ENCODE measurements at places on chromosomes 6 and 20.

DNA sequence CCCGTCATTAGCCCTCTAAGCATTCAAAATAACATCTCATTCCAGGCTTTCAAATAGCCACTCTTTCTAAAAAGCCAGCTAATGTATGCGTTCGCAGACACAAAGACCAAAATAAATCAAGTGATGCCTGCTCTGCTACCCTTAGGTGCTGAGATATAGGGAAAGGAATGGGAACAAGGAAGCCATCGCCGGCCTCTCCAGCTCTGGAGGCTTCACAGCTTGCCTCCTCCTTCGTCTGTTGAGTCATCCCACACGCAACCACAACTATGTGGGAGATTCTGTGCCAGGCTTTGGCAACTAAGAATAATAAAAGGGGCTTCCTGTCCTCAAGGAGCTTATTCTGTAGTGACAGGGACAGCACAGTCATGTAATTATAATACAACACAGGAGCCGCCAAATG is 27.3 kb upstream of the SLC22A23 start:
- DNase-seq: no peak

- DNase-seq: peak; percentile 18
Measured at GRCh38 chr20:24587384-24588046, 118.1 kb downstream of the SYNDIG1 start.

DNA sequence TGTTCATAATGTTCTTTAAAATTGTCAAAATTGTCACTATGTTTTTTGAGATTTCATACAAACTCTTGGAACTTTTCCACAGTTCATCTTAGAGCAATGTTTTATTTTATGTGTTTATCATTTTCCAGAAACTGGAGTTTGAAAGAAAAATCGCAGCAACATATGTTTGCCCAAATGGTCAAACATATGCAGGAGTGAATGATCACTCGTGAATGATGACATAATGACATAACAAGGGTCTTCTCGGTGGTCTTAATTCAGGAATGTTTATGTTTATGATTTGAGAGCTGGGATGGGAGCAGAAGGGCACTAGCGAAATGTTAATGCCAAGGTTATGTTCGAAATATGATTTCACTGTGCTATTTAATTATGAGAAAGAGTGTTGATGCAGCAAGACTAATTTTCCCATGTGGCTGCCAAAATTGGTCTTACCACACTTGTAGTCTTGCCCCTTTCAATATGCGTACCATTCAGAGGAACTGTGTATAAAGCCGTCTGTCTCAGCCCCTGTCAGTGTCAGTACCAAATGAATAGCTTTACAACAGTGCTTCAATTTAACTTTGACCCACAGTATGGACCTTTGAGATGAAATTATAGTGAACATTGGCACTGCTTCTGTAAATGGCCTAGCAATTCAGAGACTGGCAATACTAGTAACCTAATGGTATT is 152.3 kb downstream of the CARMIL1 start:
- no peak for DNase-seq

GRCh38 chr20:25032478-25033264 is 25.3 kb downstream of the ACSS1 start:
- DNase-seq: peak; percentile 47

DNA sequence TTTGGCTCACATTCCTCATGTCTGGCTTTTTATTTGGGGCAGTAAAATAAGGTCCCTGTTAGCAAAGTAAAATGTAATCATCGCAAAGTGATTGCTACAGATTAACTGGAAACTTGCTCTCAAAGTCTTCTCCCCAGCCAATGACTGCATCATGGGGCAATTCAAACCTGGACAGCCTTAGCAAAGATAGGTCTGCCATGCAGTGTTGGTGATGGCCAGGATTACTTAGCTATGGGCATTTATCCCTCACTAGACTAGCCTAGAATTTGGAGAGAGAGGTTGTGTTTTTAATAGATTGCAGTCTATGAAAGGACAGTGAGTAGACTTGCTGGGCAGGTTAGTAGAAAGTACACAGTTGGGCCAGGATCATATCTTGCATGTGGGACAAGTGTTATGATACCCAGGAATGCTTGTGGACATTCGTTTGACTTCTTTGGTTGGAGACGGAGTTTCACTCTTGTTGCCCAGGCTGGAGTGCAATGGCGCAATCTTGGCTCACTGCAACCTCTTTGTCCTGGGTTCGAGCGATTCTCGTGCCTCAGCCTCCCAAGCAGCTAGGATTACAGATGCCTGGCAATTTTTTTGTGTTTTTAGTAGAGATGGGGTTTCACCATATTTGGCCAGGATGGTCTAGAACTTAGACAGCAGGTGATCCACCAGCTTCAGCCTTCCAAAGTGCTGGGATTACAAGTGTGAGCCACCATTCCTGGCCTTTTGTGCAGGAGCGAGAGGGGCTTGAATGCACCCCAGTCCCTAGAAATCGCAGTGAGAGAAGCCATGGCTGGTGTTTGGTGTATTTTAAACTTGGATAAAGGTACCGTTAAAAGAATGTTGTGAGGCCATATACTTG is 3.4 kb downstream of the RPS12 start:
- DNase-seq: no peak

DNA sequence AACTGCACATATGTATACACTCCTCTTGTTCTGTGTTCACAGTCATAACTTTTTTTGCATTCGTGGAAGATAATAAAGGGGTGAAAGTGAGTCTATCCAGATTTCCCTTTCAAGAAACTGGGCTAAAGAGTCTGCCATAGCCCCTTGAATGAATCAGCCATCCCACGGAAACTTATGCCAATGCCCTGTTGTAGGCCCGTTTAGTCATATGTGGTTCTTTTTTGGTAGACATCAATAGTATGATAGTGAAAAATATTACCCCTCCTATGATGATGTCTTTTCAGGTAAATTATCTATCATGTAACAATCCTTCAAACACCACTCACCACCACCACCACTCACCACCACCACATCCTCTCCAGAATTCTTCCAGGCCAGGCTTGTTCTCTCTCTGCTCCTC is 99.9 kb upstream of the MYLIP start:
- DNase-seq: no peak

- no peak for DNase-seq
Measured at GRCh38 chr6:83893024-83893423, 33.5 kb downstream of the CYB5R4 start.

- no peak for DNase-seq
Measured at GRCh38 chr20:845226-845868, 11.8 kb downstream of the FAM110A start.

- no peak for DNase-seq
Measured at GRCh38 chr20:24943731-24944130, 5.3 kb upstream of the CST7 start.

GRCh38 chr20:17545127-17545526 is 13.9 kb upstream of the BFSP1 start:
- DNase-seq: no peak

DNA sequence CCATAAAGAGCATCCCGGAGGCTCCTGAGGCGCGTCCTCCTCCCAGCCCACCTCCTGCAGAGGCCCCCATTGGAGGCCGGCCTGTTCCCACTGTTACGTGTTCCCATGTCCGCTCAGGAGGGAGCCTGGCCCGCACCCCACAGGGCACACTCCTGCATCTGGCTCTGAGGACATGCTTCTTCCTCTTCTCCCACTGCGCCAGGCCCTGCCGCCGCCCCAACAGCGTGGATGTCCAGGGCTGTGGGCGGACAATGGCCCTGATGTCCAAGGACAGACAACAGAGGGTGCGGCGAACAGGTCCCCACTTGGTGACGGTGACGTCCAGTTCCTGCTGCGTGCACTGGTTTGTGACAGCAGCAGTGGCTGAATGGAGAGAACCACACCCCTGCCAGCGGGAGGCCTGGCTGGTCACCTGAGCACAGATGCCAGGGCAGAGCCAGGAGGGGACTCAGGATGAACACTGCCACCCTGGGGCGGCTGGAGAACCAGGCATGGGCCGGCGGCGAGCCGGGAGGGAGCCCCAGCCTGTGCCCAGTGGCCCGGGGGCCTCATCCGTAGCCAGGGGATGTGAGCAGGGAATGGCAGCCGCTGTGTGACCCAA is 26.6 kb downstream of the FRMD1 start:
- DNase-seq: no peak

DNA sequence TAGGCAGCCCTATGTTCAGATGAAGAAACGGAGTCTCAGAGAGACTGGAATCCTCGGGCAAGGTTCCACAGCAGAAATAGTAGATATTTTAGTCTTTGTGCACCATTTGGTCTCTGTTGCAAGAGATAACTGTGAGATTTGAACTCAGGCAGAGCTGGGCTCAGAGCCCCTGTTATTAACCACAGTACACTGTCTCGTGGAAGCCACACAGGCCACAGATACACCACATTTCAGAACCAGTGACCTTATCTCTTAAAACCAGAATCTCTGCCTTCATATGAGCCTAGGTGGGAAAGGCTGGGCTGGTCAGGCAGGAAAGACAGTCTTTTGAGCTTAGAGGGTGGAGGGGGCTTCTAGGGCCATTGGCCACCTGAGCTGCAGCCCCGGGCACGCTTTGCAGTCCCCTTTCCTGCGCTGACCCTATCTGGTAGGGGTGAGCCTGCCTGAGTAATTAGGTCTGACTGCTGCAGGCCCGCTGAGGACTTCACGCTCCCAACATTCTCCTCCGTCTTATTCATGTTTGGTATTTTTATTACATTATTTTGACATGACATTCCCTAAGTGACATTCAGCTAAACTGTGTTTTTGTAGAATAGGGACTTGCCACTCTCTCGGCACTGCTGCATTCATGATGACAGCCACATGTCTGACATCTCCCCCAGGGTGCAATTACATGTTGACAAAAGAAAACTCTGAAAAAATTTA is 71.1 kb downstream of the KCNB1 start:
- no peak for DNase-seq

DNA sequence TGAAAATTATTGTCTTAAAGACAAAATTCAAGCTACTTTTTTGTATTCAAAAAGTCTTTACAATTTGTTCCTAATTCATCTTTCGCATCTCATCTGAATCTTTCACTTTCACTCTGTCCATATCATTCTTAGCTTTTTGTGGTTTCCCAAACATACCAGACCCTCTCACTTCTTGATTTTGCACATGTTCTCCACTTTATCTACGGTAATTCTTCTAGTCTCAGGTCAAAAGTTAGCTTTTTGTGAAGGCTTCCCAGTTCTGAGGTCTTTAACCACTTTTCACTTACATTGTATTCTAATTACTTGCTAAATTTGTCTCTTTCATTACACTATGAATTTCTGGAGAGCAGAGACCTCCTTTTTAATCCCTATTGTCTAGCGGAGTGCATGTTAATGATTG is 34.6 kb upstream of the EPHA7 start:
- DNase-seq: no peak

DNA sequence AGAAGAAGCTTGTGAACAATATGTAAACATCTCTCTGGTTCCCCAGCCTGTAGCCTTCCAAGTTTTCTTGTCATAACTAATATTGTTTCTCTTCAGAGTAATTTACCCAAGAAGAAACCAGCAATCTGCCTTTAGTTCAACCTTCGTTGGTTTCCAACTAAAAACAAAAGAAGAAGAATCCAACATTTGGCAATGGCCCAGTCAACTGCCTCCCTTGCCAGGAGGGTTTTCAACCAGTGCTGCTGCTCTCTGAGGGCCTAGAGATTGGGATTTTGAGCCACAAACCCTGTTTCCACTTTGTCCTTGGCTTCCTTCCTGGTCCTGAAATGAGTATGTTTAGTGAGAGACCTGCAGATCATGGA is 395.8 kb upstream of the CNR1 start:
- DNase-seq: peak; percentile 27

GRCh38 chr6:112939563-112939962 is 592.4 kb downstream of the RFPL4B start:
- DNase-seq: no peak

GRCh38 chr6:44522871-44523270 is 135.4 kb downstream of the CDC5L start:
- DNase-seq: no peak

GRCh38 chr6:108596956-108597355 is 36.2 kb downstream of the FOXO3 start:
- DNase-seq: no peak

GRCh38 chr6:106612671-106613416 is 16.5 kb downstream of the RTN4IP1 start:
- no peak for DNase-seq

DNA sequence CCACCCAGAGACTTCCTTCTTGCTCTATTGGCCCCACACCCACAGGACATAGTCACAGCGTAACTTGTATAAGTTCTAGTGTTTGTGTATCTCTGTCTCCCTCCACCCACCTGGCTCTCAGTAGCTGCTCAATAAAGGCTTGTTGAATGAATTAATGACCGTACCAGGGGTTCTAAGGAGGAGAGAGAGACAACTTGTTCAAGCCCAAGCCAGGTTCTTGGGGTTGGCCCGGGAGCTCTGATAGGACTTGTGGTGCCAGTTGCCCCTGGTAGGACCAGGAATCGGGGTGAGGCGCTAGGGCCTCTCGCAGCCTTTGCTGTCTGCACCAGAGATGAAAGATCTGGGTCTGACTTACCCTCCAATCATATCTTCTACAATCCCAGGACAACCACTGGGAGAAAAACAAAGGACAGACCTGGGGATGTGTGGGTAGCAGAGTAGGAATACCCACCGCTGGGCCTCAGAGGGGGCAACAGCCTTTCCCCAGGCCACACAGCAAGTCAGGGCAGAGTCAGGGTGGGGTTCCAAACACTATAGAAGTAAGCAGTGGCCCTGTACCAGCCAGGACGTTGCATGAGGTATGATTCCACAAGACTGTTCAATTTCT is 5.3 kb upstream of the TGM2 start:
- DNase-seq: no peak

- no peak for DNase-seq
Measured at GRCh38 chr20:61253640-61254511, 1.8 kb downstream of the CDH4 start.

DNA sequence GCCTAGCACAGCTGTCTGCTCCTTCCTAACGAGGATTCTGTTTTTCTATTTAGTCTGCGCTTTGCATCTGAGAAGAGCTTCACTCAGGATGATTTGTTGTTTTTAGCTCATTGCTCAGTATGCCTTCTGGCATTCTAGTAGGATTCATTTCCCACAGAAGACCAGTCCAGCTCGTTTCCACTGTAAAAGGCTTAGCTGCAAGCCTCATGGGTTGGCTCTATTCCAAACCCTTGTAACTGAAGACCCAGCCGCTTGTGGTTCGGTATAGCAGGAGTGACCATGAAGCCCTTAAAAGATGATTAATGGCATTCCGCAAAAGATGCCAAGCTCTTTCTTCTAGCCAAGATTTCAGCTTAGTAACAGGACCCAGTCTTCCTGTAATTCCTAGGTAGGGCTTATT is 7.2 kb downstream of the ADGRF1 start:
- peak; percentile 77 for DNase-seq

- no peak for DNase-seq
Measured at GRCh38 chr6:3808199-3808598, 41.0 kb upstream of the FAM50B start.

- no peak for DNase-seq
Measured at GRCh38 chr6:140043762-140044378, 669.4 kb upstream of the CITED2 start.

All from cerebellum (tissue), 4 donors.